ENCODE measurements at places on chromosomes 1 and 21.
A peak's percentile ranks its signal among the peaks of the same experiment; 100 is the strongest.

- DNase-seq = no peak
Measured at GRCh38 chr21:38365521-38365920, 108.7 kb downstream of the KCNJ15 start.

DNA sequence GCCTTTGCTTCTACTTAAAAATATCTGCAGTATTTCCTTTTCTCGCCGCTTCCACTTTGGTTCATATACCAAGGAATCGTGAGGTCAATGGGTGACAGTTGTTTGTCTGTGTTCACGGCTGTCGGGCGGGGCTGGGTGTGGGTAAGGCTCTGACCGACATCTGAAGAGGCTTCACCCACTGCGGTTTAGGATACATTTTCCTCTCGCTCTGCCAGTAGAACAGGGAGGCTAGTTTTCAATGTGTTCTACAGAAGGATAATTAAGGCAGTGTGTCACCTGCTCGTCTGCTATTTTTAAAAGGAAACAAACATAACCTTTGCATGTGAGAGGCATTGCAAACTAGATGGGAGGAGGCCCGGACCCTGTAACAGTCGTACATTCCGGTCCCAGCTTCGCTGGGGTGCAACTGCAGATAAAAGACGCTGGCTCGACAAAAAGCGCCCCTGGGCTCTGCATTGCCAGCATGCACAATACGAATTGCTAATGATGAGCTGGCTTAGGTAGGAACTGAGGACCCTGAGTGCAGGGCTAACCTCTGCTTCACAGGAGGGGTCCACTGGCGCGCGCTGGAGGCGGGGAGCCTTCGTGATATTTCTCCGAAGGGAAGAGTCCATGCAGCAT, 8.5 kb upstream of the ERG start:
- peak; percentile 89 for DNase-seq

- no peak for DNase-seq
Measured at GRCh38 chr21:45930231-45930760, 51.3 kb upstream of the COL6A1 start.

DNA sequence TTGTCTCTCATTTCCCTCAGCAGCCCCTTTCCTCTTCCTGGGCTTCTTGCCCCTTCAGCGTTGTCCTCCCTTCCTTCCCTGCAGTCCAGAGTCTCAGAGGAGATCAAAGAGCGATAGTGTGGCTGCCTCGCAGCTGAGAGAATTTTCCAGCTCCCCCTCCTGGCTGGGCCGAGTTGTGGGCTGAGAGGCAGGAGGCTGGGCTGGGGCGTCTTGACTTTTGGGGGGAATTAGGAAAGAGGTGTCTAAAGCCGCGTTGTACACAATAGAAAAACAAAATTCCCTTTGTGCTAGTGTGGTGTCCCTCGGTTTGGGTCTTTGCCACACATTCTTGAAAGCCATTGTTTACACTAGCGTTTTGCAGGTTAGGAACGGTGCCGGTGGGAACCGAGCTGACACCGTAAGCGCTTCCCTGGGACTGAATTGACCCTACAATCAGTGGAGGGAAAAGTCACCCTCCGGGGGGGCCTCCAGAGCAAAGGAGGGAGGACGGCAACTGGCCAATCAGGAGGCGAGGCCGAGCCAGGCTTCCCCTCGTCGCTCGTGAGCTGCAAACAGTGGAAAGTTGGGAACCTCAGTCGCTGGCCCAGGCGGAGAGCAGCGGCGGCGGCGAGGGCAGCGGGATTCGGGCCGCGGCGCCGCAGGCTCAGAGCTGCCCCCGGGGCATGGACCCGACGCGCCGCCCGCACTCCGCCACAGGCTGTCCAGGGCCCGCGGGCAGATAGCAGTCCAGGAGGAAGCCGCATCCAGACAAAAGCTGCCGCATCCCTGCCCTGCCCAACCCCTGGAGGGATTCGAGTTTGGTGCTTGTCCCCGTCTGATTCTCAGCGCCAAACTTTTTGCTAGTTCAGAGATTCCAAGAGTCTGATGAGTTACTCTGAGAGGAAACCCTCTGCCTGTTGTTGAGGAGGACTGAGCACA, at the start of gene HMCN1:
TSS of gene HMCN1 (plus strand) at position 574 of the 918 bp plus-strand sequence. CDS start 389 bp downstream, outside the sequence.
- DNase-seq = peak; percentile 41

- no peak for DNase-seq
Measured at GRCh38 chr1:103489935-103490334, 35.6 kb upstream of the RNPC3 start.

GRCh38 chr1:229086091-229086490, 184.8 kb upstream of the RAB4A start:
- DNase-seq = no peak
